Mesenchymal stem cell (in vitro differentiated cells and primary cell): ENCODE measurements at places on chromosomes 11 and 22.

GRCh38 chr11:65803797-65804492, 17.1 kb downstream of the OVOL1 start:
- peaks cover 34% of the 10 kb centered on the region for H3K27me3 ChIP-seq
- no peaks in the 10 kb centered on the region for H3K36me3 ChIP-seq
- peaks cover 3% of the 10 kb centered on the region for H3K4me1 ChIP-seq
- no peak overlapping the region for H3K4me3 ChIP-seq
- H3K27ac ChIP-seq: no peak overlapping the region
- no peak for DNase-seq

- H3K36me3 ChIP-seq: no peaks in the 10 kb centered on the region
- H3K4me3 ChIP-seq: no peak overlapping the region
- no peak overlapping the region for H3K27ac ChIP-seq
- H3K27me3 ChIP-seq: no peaks in the 10 kb centered on the region
- DNase-seq: no peak
Observed at GRCh38 chr11:37560346-37560745, 962.3 kb upstream of the RAG2 start.

DNA sequence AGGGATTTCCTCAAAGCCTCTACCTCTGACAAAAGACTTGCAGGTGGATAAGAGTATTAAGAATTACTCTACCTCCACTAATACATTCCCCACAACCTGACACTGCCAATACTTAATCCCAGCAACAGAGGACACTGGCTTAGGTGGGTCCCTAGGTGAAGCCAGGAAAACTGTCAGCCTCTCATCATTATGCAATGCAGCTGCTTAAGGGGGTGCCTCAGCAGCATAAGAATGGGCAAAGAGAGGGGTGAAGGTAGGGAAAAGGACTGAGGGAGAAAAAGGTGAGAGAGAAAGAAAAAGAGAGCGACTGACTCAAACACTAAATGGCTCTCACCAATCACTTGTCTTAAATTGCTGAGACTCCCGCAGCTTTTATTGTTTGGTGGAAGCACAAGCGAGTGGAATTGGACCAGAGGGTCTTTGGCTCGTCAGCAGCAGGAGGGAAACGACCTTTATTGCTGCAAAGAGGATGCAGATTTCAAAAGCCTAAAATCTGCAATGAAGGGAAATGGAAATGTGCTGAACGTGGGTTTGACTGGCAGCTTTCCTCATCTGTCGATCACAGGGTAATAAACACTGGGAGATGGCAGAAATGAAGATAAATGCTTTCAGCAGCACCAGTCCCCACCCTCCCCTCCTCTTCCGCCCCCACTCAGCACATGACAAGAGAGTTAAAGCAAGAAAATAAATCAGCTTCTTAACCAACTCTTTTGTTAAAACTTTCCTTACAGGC, 64.9 kb upstream of the CHRM4 start:
- DNase-seq: no peak
- no peak overlapping the region for H3K4me3 ChIP-seq
- H3K4me1 ChIP-seq: no peaks in the 10 kb centered on the region
- H3K27me3 ChIP-seq: no peaks in the 10 kb centered on the region
- no peak overlapping the region for H3K27ac ChIP-seq

GRCh38 chr11:126318574-126319373, 14.9 kb downstream of the DCPS start:
- peak overlapping the region; percentile 65 for H3K4me3 ChIP-seq
- H3K36me3 ChIP-seq: peaks cover 3% of the 10 kb centered on the region

DNA sequence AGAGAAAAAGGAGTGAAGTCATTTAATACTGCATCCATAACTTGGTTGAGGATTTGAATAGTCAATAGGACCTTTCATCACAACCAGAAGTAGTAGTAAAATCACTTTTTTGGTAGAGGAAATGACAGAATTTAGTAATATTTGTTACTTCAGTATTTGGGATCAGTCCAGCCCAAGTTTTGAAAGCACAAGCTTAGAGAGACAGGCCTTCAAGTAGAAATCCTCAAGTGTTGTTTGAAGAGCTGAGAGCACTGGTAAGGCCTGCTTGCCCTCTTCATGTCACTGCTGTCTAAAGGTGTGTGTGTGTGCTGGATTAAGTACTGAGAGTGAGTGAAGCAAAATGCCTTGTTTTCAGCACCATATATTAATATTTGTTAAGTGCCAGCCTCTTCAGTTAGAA, 137.3 kb downstream of the WNT11 start:
- H3K4me3 ChIP-seq: no peak overlapping the region
- H3K4me1 ChIP-seq: peaks cover 1% of the 10 kb centered on the region
- no peaks in the 10 kb centered on the region for H3K27me3 ChIP-seq

GRCh38 chr11:113579292-113579940, 104.2 kb upstream of the DRD2 start:
- no peaks in the 10 kb centered on the region for H3K4me1 ChIP-seq
- no peak for DNase-seq
- no peak overlapping the region for H3K4me3 ChIP-seq
- no peaks in the 10 kb centered on the region for H3K36me3 ChIP-seq

GRCh38 chr11:3220521-3221407, 2.2 kb upstream of the MRGPRG start:
- H3K36me3 ChIP-seq: no peaks in the 10 kb centered on the region
- H3K4me1 ChIP-seq: peaks cover 26% of the 10 kb centered on the region
- H3K27me3 ChIP-seq: peaks cover 42% of the 10 kb centered on the region
- no peak overlapping the region for H3K27ac ChIP-seq
- H3K4me3 ChIP-seq: no peak overlapping the region
- DNase-seq: no peak

- H3K4me3 ChIP-seq: no peak overlapping the region
- no peak overlapping the region for H3K27ac ChIP-seq
Observed at GRCh38 chr11:30919389-30920152, 333.4 kb upstream of the MPPED2 start.

GRCh38 chr11:69530278-69531070, 49.0 kb downstream of the LINC01488 start:
- H3K27ac ChIP-seq: no peak overlapping the region
- peaks cover 2% of the 10 kb centered on the region for H3K4me1 ChIP-seq
- no peak overlapping the region for H3K4me3 ChIP-seq
- no peaks in the 10 kb centered on the region for H3K36me3 ChIP-seq
- H3K27me3 ChIP-seq: peaks cover 34% of the 10 kb centered on the region
- no peak for DNase-seq

- peaks cover 7% of the 10 kb centered on the region for H3K4me1 ChIP-seq
- H3K36me3 ChIP-seq: no peaks in the 10 kb centered on the region
- H3K27ac ChIP-seq: no peak overlapping the region
Observed at GRCh38 chr22:43256976-43257545, 70.1 kb upstream of the TTLL12 start.

- H3K4me3 ChIP-seq: no peak overlapping the region
- peaks cover 44% of the 10 kb centered on the region for H3K36me3 ChIP-seq
- peaks cover 7% of the 10 kb centered on the region for H3K4me1 ChIP-seq
- DNase-seq: no peak
- no peak overlapping the region for H3K27ac ChIP-seq
- no peaks in the 10 kb centered on the region for H3K27me3 ChIP-seq
Observed at GRCh38 chr22:24134090-24134846, 47.0 kb upstream of the SUSD2 start.

DNA sequence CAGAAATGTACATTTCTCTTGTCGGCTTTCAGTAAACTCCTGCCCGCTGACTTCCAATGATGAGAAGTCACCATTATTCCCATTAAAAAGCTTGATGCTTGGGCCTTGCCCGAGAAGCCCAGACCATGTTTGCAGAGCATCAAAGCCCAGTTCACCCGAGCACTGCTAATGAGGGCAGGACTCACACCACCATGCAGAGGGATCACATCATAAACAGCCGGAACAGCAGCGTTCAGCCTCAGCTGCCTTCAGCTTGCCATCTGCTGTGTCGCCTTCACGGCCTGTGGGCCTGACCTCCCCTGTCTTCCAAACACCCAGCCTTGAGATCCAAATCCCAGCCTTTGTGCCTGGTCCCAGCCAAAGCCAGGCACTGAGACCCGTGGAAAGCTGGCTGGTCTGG, 105.4 kb upstream of the CSNK2A3 start:
- no peak for DNase-seq
- H3K36me3 ChIP-seq: no peaks in the 10 kb centered on the region
- no peak overlapping the region for H3K4me3 ChIP-seq
- peaks cover 62% of the 10 kb centered on the region for H3K27me3 ChIP-seq

DNA sequence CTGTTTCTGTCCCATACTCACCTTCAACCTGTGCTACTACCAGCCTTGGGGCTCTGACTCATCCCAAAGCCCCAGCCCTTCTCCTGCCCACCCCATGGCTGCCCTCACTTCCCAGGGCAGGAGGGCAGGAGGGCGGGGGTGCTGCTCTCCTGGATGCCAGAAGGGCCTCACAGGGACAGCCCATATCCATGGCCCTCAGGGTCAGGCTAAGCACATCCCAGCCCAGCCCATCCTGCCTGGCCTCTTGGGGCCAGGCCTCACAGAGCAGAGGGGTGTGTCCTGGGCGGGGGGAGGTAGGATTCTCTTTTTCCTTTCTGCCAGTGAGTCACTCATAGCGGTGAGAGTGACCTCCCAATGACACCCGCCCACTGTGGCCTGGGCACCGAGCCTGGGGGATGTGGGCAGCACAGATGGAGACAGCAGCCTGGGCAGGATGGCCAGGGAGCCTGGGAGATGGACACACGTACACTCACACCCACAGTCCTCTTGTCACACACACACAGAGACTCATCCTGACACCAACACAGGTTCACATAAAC, 2.4 kb downstream of the LTBP3 start:
- peak; percentile 77 for DNase-seq
- H3K36me3 ChIP-seq: peaks cover 21% of the 10 kb centered on the region
- peaks cover 60% of the 10 kb centered on the region for H3K4me1 ChIP-seq
- no peaks in the 10 kb centered on the region for H3K27me3 ChIP-seq
- no peak overlapping the region for H3K27ac ChIP-seq
- peak overlapping the region; percentile 85 for H3K4me3 ChIP-seq

GRCh38 chr22:36977401-36977861, 41.8 kb downstream of the TST start:
- no peak overlapping the region for H3K27ac ChIP-seq
- peaks cover 6% of the 10 kb centered on the region for H3K4me1 ChIP-seq
- peak; percentile 52 for DNase-seq
- H3K36me3 ChIP-seq: no peaks in the 10 kb centered on the region
- H3K27me3 ChIP-seq: peaks cover 19% of the 10 kb centered on the region
